ENCODE measurements at places on chromosomes 12 and 14.

GRCh38 chr14:34369648-34370030, 92.4 kb downstream of the SPTSSA start:
- no peaks in the 10 kb centered on the region for H3K36me3 ChIP-seq
- H3K4me3 ChIP-seq, result no peak overlapping the region
- no peak overlapping the region for H3K27ac ChIP-seq
- no peak for DNase-seq
- H3K4me1 ChIP-seq, result peaks cover 27% of the 10 kb centered on the region

DNA sequence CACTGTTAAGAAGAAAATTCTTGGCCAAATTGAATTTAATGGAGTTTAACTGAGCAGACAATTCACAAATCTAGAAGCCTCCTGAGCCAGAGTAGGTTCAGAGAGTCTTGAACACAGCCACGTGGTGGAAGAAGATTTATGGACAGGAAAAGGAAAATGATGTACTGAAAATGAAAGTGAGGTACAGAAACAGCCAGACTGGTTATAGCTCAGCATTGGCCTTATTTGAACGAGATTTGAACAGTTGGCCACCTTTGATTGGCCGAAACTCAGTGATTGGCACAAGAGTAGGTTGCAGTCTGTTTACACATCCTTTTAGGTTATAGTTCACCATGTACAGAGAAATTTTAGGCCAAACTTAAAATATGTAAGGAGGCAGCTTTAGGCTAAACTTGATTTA, 9.9 kb downstream of the OAS2 start:
- DNase-seq, result no peak
- H3K27ac ChIP-seq, result no peak overlapping the region
- H3K27me3 ChIP-seq, result no peaks in the 10 kb centered on the region
- H3K4me1 ChIP-seq, result peaks cover 13% of the 10 kb centered on the region
- peaks cover 18% of the 10 kb centered on the region for H3K36me3 ChIP-seq

GRCh38 chr14:51981218-51981854, 8.0 kb upstream of the RTRAF start:
- H3K27ac ChIP-seq, result no peak overlapping the region
- H3K27me3 ChIP-seq, result peaks cover 5% of the 10 kb centered on the region
- H3K4me3 ChIP-seq, result no peak overlapping the region
- DNase-seq, result no peak

GRCh38 chr14:92861856-92862745, 60.8 kb upstream of the CHGA start:
- no peak for DNase-seq
- H3K4me3 ChIP-seq, result no peak overlapping the region
- H3K4me1 ChIP-seq, result no peaks in the 10 kb centered on the region

GRCh38 chr14:59085207-59085739, 103.2 kb upstream of the DAAM1 start:
- H3K27ac ChIP-seq, result no peak overlapping the region
- DNase-seq, result no peak
- H3K36me3 ChIP-seq, result no peaks in the 10 kb centered on the region

DNA sequence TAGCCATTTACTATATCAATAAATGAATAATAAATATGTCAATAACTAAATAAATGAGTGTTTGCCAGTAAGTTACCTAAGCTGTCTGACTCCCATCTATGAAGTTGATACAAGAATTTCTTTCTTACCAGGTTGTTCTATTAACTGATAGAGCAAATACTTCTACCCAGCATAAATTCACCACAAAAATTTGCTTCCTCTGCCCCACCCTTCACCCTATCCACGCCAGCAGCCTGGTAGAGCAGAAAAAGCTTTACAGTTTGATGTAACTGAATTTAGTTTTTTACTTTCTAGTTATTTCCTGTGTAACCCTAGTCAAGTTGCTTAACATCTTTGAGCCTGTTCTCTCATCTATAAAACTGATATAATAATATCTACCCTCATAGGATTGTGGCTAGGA, 94.9 kb upstream of the SLC16A7 start:
- H3K4me3 ChIP-seq, result no peak overlapping the region
- H3K4me1 ChIP-seq, result peaks cover 4% of the 10 kb centered on the region
- H3K27ac ChIP-seq, result no peak overlapping the region
- no peaks in the 10 kb centered on the region for H3K27me3 ChIP-seq
- no peaks in the 10 kb centered on the region for H3K36me3 ChIP-seq

- peaks cover 31% of the 10 kb centered on the region for H3K4me1 ChIP-seq
- H3K27me3 ChIP-seq, result no peaks in the 10 kb centered on the region
Observed at GRCh38 chr14:50362764-50363713, 33.6 kb downstream of the CDKL1 start.

GRCh38 chr14:81311141-81311540, 89.0 kb downstream of the STON2 start:
- no peaks in the 10 kb centered on the region for H3K27me3 ChIP-seq
- H3K27ac ChIP-seq, result peak overlapping the region; percentile 91
- no peak overlapping the region for H3K4me3 ChIP-seq

GRCh38 chr14:68671909-68672308, 121.0 kb downstream of the ZFP36L1 start:
- no peaks in the 10 kb centered on the region for H3K36me3 ChIP-seq
- H3K4me3 ChIP-seq, result no peak overlapping the region
- peaks cover 27% of the 10 kb centered on the region for H3K4me1 ChIP-seq
- H3K27ac ChIP-seq, result no peak overlapping the region
- H3K27me3 ChIP-seq, result no peaks in the 10 kb centered on the region
- DNase-seq, result no peak

- H3K36me3 ChIP-seq, result no peaks in the 10 kb centered on the region
- no peak within 1 kb of the TSS for H3K27ac ChIP-seq
- peaks cover 31% of the 10 kb centered on the region for H3K4me1 ChIP-seq
- peaks cover 4% of the 10 kb centered on the region for H3K27me3 ChIP-seq
Observed at GRCh38 chr12:108633534-108634248, at the start of gene SELPLG. Gene SELPLG, minus strand, starts transcription at chr12:108633894. Its CDS starts 9,587 bp downstream, at chr12:108624307.

GRCh38 chr12:128823216-128823915, 392 bp downstream of the SLC15A4 start:
- peak overlapping the region; percentile 78 for H3K4me3 ChIP-seq
- H3K4me1 ChIP-seq, result peaks cover 15% of the 10 kb centered on the region
- no peaks in the 10 kb centered on the region for H3K27me3 ChIP-seq
- peak overlapping the region; percentile 63 for H3K27ac ChIP-seq
- DNase-seq, result no peak
- H3K36me3 ChIP-seq, result peaks cover 9% of the 10 kb centered on the region

DNA sequence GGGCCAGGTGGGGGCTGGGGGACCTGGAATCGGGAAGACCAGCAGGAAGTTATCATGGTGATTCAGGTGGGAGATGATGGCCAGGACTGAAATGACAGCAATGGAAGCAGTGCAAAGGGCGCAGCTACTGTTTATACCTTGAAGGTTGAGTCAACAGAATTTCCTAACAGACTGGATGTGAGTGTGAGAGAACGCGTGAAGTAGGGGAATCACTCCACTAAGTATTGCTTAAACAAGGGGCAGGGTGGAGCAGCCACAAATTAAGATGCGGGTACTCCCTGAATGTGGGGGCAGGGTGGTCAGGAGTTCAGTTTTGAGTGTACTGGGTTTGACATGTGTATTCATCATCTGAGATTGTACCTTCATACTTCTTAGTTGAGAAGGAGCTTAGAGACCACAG, 45.1 kb downstream of the MYF5 start:
- H3K4me3 ChIP-seq, result no peak overlapping the region
- no peaks in the 10 kb centered on the region for H3K36me3 ChIP-seq
- no peaks in the 10 kb centered on the region for H3K27me3 ChIP-seq

GRCh38 chr14:70982200-70982599, 74.9 kb downstream of the PCNX1 start:
- no peaks in the 10 kb centered on the region for H3K27me3 ChIP-seq
- H3K27ac ChIP-seq, result no peak overlapping the region
- peaks cover 13% of the 10 kb centered on the region for H3K36me3 ChIP-seq
- DNase-seq, result no peak
- no peak overlapping the region for H3K4me3 ChIP-seq

- no peak for DNase-seq
- H3K36me3 ChIP-seq, result peaks cover 3% of the 10 kb centered on the region
- H3K4me1 ChIP-seq, result peaks cover 30% of the 10 kb centered on the region
- no peaks in the 10 kb centered on the region for H3K27me3 ChIP-seq
- peak overlapping the region; percentile 80 for H3K4me3 ChIP-seq
Observed at GRCh38 chr12:53674977-53675700, 744 bp downstream of the ATP5MC2 start.

GRCh38 chr12:56332512-56333196, 1.1 kb downstream of the PAN2 start:
- peak overlapping the region; percentile 98 for H3K27ac ChIP-seq
- peaks cover 8% of the 10 kb centered on the region for H3K4me1 ChIP-seq
- no peaks in the 10 kb centered on the region for H3K27me3 ChIP-seq
- peak overlapping the region; percentile 78 for H3K4me3 ChIP-seq
- no peak for DNase-seq

- DNase-seq, result no peak
- H3K4me3 ChIP-seq, result no peak overlapping the region
- no peaks in the 10 kb centered on the region for H3K27me3 ChIP-seq
- no peak overlapping the region for H3K27ac ChIP-seq
Observed at GRCh38 chr14:64202716-64203115, 91.5 kb downstream of the ESR2 start.

DNA sequence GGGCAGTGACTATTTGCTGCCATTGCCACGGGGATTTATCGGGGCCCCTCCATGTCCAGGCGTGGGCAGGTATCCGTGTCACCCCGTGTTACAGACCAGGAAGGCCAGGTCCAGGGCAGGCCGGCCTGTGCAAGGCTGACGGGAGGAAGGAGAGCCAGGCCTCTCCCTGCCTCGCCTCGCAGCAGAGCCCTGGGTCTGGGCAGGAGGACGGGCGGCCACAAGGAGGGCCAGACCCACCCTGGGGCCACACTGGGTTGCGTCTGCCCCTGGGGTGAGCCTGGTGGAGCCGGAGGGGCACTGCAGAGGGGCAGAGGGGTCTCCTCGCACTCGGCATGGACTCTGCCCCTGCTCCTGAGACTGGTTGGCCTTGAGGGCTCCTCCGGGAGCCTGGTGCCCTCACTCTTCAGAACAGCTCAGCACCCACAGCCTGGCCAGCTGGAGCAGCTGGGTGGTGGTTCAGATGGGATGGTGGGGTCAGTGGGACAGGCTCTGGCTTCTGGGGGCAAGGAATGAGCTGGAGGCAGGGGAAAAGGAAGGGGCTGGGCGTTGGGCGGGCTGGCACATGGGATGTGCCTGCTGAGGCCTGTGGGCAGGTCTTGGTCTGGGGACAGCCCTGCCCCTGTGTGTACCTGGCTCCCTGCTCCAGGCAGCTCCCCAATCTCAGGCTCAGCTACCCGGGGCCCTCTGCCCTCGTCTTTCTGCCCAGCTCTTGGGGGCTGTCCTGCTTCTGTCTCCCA, 53.9 kb downstream of the KIF26A start:
- H3K4me3 ChIP-seq, result no peak overlapping the region
- H3K27ac ChIP-seq, result no peak overlapping the region
- no peak for DNase-seq
- H3K4me1 ChIP-seq, result peaks cover 2% of the 10 kb centered on the region
- H3K36me3 ChIP-seq, result no peaks in the 10 kb centered on the region

- H3K27ac ChIP-seq, result no peak overlapping the region
- no peaks in the 10 kb centered on the region for H3K27me3 ChIP-seq
- no peak for DNase-seq
- no peaks in the 10 kb centered on the region for H3K4me1 ChIP-seq
- H3K36me3 ChIP-seq, result no peaks in the 10 kb centered on the region
Observed at GRCh38 chr14:75381642-75382041, 46.2 kb upstream of the JDP2 start.

DNA sequence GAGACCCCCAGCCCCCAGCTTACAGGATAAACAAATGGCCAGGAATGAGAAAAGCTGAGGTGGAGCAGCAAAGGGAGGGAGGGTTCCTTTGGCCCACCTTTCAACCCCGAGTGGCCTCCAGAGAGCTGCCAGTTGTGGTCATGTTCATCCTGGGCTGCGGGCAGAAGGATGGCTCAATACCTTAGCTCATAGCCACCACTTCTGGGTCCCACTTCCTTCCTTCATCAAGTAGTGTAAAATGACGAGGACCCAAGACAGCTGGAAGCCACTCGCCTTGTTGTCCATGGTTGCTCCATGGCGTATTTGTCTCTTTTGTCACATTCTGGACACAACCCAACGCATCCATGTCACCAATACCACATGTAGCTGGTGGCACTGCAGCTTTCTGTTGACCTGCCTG, 24.2 kb downstream of the CRACR2A start:
- H3K27me3 ChIP-seq, result peaks cover 4% of the 10 kb centered on the region
- no peak overlapping the region for H3K27ac ChIP-seq
- no peak for DNase-seq
- H3K4me3 ChIP-seq, result no peak overlapping the region
- peaks cover 5% of the 10 kb centered on the region for H3K4me1 ChIP-seq
- H3K36me3 ChIP-seq, result no peaks in the 10 kb centered on the region

GRCh38 chr14:24992624-24993360, 57.2 kb downstream of the STXBP6 start:
- no peak for DNase-seq
- H3K27me3 ChIP-seq, result no peaks in the 10 kb centered on the region
- H3K4me1 ChIP-seq, result no peaks in the 10 kb centered on the region
- no peak overlapping the region for H3K4me3 ChIP-seq
- H3K27ac ChIP-seq, result no peak overlapping the region
- H3K36me3 ChIP-seq, result no peaks in the 10 kb centered on the region

- DNase-seq, result no peak
- peaks cover 22% of the 10 kb centered on the region for H3K4me1 ChIP-seq
- H3K4me3 ChIP-seq, result peak overlapping the region; percentile 60
- H3K27me3 ChIP-seq, result no peaks in the 10 kb centered on the region
- H3K27ac ChIP-seq, result peak overlapping the region; percentile 39
- H3K36me3 ChIP-seq, result no peaks in the 10 kb centered on the region
Observed at GRCh38 chr12:31362115-31362758, 36.3 kb upstream of the SINHCAF start.

- H3K4me3 ChIP-seq, result no peak overlapping the region
- H3K27ac ChIP-seq, result no peak overlapping the region
- DNase-seq, result no peak
Observed at GRCh38 chr12:23775208-23775607, 174.3 kb downstream of the SOX5 start.

- H3K27ac ChIP-seq, result no peak overlapping the region
- H3K4me1 ChIP-seq, result no peaks in the 10 kb centered on the region
- no peaks in the 10 kb centered on the region for H3K36me3 ChIP-seq
- H3K27me3 ChIP-seq, result no peaks in the 10 kb centered on the region
Observed at GRCh38 chr14:29993143-29993542, 65.5 kb upstream of the PRKD1 start.

GRCh38 chr12:63124778-63125177, 26.2 kb downstream of the AVPR1A start:
- H3K4me3 ChIP-seq, result no peak overlapping the region
- H3K36me3 ChIP-seq, result no peaks in the 10 kb centered on the region
- H3K4me1 ChIP-seq, result no peaks in the 10 kb centered on the region
- no peaks in the 10 kb centered on the region for H3K27me3 ChIP-seq
- DNase-seq, result no peak
- H3K27ac ChIP-seq, result no peak overlapping the region

GRCh38 chr12:71872972-71873371, 33.4 kb downstream of the TBC1D15 start:
- no peaks in the 10 kb centered on the region for H3K4me1 ChIP-seq
- no peak for DNase-seq
- no peaks in the 10 kb centered on the region for H3K27me3 ChIP-seq
- no peak overlapping the region for H3K4me3 ChIP-seq
- H3K36me3 ChIP-seq, result no peaks in the 10 kb centered on the region

DNA sequence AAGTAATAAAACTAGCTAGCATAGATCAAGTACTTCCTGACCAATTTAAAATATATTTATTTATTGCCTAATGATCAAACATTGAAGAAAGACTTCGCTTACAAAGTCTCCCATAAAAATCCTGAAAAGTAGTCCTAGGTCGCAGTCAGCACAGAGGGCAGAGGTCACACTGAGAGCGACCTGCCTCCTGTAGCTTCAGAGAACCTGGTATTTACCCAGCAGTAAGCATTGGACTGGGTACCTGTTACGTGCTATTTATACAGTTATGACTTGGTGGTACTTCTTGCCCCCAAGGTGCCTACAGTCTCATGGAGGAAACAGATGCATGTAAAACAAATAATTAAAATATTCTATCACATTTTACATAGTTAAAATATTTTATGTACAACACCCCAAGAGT, 274.1 kb upstream of the G2E3 start:
- no peak overlapping the region for H3K27ac ChIP-seq
- H3K36me3 ChIP-seq, result no peaks in the 10 kb centered on the region
- H3K4me1 ChIP-seq, result no peaks in the 10 kb centered on the region
- no peaks in the 10 kb centered on the region for H3K27me3 ChIP-seq

Measured in keratinocyte (primary cell).